ENCODE measurements at places on chromosomes 11 and 22. TPM values are rescaled to one million over a fixed set of nuclear protein-coding genes. Genes with fewer than 3 reads are reported as not detected.

DNA sequence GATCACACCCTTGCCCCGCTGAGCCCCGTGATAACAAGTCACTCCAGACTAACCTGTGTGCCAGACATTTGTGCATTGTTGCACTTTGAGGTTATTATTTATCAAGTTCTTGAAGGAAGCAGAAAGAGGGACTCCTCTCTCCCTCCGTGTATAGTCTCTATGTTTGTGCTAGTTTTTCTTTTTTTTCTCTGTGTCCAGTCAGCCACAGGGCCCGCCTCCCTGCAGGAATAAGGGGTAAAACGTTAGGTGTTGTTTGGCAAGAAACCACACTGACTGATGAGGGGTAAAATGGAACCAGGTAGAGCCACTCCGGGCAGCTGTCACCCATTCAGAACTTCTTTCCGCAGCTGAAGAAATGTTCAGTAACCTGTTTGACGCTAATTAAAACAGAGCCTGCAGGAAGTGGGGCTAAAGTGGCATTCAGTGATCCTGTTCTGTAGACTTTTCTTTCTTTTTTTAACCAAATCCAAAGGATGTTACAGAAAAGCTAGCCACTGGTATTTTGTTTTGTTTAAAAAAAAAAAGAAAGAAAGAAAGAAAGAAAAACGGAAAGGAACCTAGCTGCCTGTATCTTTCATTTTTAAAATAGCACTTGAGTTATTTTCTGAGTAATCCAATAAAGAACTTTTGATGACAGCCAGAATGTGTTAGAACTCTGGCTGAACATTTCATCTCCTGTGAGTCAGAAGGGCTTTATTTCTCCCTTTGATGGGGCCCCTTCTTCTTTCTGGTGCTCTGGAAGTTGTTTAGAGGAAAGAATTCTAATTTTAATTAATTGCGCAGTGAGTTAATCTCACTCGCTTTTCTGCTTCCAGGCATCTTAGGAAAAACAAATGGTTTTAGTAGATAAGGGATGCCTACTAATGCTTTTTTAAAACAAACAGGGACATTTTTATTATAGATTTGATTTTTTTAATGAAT is 58.2 kb downstream of the COMMD9 start:
- DNase-seq: no peak

Gene GLB1L2
- 0.66 TPM for total RNA-seq

Gene RIMBP3B
- 0.31 TPM for total RNA-seq

Gene SCN3B
- 4.0 TPM for total RNA-seq

Gene INPP5J
- 1.8 TPM for total RNA-seq

Gene PGGHG
- 9.2 TPM for total RNA-seq

Gene TRPM5
- total RNA-seq: 0.38 TPM

DNA sequence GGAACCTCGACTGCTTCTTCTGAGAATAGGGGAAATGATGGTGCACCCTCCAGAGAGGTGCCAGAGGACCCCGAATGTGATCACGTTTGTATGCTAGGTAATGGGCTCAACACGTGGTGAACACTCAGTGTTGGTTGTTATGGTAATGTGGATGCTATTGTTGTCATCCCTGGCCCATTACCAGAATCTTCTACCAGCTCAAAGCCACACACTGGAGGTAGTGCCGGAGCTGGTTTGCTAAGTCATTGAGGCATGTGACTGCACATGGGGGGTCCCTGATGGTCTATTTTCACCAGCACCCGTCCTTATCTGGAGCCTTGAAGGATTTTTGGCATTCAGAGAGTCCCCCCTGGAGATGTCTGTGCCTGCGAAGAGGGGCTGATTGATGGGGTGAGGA is 119.1 kb upstream of the CD82 start:
- no peak for DNase-seq

Gene DUSP8
- total RNA-seq: 0.36 TPM

- DNase-seq: no peak
Measured at GRCh38 chr22:25447067-25447685, 117.3 kb upstream of the GRK3 start.

- no peak for DNase-seq
Measured at GRCh38 chr11:36509201-36509639, 852 bp downstream of the TRAF6 start.

DNA sequence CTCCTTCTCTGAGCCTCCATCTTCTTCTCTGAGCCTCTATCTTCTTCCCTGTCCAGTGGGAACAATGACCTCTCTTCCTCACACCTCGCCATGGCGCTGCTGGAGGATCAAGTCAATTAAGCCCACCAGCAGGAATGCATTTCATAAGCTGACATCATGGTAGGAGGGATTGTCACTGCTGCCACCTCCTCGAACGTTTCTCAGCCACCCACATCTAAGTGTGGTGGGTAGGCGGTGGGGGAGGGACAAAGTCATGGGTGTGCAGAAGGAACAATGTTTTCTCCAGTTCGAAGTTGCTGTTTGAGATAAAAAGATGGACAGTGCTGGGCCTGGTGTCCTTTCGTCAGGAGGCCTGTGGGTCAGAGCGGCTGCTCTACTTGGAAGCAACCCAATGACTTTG is 44.0 kb downstream of the DHCR7 start:
- no peak for DNase-seq

Gene SLC22A9
- not detected for total RNA-seq

Gene TCN1
- total RNA-seq: not detected

DNA sequence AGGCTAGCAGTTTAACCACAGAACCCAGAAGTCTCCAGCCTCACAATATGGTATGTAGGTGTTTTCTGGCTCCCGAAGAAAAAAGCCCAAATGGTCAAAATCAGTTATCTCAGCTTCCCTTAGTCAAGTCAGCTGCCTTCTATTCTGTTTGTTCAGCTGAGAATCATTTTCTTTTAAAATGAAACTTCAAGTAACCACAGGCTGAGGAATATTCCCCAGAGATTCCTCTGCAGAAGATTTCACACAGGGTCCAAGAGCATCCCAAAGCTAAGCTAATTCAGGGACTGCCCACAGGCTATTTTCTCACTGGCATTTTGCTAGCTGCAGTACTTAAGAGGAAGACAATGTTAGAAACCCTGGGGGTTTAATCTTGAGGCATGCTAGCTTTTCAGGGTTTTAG is 977.0 kb upstream of the CHORDC1 start:
- DNase-seq: no peak

GRCh38 chr11:62445314-62445740 is 26.5 kb downstream of the SCGB1A1 start:
- DNase-seq: no peak

GRCh38 chr11:129853518-129854231 is 38.0 kb downstream of the TMEM45B start:
- DNase-seq: peak; percentile 26

GRCh38 chr11:45936511-45937054 is 14.1 kb downstream of the LARGE2 start:
- DNase-seq: no peak

DNA sequence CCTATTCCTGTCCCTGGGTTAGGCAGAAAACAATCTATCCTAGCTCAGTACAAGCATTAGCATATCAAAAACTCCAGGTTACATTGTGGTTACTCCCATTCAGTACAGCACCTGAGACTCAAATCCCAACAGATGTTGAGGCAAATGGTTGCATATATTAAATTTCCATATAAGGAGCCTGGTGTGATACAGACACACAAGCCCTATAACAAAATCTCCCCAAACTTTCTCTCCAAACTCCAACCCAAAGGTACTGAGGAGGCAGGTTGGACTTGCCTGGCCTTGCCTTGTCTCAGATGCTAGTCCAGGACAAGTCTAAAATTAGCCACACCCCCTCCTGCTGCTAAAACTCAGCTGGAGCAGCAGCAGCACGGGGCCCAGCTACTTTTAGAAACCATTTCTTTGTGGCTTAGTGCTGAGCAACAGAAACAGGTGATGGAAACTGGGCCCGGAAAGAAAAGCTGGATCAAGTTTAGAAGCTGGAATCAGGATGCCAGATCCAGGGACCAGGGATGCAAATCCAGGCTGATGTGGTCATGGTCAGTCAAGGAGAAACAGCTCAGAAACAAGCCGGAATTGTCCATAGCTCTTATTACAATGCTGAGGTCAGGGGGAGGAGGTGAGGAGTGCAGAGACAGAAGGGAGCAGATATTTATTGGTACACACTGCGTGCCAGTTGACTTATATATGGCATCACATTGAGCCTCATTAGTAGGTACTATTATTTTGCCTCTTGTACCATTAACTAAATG is 73.7 kb upstream of the AMOTL1 start:
- no peak for DNase-seq

GRCh38 chr11:46235777-46236688 is 41.4 kb upstream of the CREB3L1 start:
- no peak for DNase-seq

- no peak for DNase-seq
Measured at GRCh38 chr11:35337914-35338305, 81.4 kb downstream of the SLC1A2 start.
